Tibial artery (tissue), 4 donors: ENCODE measurements at places on chromosomes 12 and 14.

DNA sequence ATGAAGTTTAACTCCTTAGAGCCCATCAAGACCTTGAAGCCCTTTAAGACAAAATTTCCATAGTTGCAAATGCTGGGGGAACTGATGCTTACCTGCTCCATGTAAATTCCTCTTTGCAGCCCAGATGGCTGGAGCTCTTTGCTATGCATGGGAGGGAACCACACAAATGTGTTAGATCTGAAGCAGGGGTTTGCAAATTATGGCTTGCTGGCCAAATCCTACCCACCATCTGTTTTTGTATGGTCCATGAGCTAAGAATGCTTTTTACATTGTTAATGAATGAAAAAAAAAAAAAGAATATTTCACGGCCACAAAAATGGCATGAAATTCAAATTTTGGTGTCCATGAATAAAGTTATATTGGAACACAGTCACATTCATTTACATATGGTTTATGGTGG is 74.6 kb downstream of the GCH1 start:
- no peak for DNase-seq

GRCh38 chr14:92665661-92666110 is 82.7 kb downstream of the LGMN start:
- DNase-seq: no peak

- DNase-seq: no peak
Observed at GRCh38 chr14:30820674-30821073, 53.7 kb upstream of the COCH start.

DNA sequence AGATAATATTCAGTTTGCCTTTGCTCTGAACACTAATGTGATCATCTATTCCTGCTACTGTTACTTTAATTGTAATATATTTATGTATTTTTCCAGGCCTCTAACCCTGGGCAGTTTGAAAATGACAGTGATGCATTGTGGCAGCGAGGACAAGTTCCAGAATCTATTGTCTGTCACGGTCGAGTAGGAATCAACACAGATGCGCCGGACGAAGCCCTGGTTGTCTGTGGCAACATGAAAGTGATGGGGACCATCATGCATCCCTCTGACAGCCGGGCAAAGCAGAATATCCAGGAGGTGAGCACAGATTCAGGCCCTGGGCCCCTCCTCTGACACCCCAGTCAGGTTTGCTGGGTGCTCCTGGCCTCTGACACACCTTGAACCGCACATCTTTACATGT is 78.5 kb downstream of the MYRFL start:
- no peak for DNase-seq

- DNase-seq: peak; percentile 92
Observed at GRCh38 chr12:124381456-124382296, 86.8 kb downstream of the RFLNA start.

DNA sequence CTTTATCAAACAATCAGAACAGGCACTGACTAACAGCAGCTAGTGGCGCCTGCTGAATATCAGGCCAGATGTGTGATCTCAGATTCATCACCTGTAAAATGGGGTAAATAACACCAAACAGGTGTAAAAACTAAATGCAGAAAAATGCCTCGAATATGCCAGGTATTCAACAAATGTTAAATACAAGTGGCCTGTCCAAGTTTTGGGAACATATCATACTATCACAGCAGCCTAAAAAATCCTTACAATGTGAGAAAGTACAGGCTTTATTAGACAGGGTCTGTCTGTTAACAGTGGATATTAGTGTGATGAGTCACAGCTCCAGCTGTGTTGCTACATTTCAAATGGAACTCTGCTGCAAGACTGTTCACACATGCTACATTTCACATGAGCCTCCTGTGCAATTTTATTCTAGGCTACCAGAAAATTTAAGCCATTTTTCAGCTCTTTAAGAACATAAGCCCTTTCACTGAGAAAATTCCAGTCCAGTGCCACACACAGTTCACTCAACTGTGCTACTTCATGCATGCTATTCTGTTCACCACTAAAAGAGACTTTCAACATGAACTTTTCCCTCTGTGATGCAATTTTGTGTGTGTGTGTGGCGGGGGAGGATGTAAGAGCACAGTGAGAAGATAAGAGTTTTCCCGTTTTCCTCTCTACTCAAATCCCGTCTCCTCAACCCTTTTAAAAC is 56.7 kb downstream of the MSRB3 start:
- DNase-seq: no peak

DNA sequence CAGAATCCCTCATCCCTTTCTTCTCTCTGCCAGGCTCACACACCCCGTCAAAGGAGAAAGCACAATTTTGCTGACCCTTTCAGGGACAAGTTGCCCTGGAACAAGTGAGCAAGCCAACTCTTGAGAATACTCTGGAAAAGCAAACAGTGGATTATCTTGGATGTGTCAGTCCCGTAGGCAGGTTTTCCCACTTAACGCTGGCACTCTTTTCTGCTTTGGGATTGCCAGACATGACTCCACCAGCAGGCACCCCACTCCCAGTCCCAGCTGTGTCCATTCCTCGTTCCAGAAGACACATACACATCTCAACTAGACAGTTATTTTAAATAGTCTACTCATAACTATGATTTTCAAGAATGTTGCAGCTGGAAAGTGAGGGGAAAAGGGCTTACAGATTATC is 145.5 kb upstream of the CDKN3 start:
- no peak for DNase-seq

GRCh38 chr12:5784462-5785130 is 160.5 kb downstream of the ANO2 start:
- DNase-seq: no peak

DNA sequence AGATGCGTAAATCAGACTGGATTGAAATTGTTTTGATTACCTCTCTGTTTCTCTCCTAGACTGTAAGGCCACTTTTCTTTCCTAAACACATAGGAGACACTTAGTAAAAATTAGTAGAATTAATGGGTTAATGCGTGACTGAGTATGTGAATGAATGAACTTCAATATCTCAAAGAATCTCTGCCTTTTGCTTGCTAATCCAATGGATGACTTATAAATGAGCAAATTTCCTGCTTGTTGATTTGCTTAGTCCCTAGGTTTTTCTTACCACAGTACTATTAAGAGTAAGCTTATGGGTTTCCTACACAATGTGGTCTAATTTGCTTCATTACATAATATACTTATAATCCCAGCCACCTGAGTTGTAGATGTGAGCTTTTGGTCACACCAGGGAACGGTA is 164.1 kb downstream of the SRGAP1 start:
- no peak for DNase-seq

DNA sequence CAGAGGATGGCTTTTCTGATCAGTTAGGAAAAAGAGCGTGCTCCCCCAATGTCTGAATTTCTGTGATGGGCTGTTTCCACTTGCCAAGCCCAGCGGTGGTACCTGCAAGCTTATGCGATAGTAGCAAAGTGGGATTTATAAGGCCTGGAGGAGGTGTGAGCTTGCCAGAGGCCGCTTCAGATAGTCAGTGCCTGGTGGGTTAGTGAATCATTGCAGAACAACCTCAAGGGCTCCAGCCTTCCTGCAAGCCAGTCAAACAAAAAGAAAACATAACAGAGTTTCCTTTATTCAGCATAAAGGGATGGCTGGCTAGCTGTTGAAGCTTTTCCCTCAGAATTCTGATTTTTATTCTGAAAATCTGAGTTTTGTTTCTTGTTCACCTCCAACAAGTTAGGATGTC is 7.6 kb upstream of the BMP4 start:
- DNase-seq: no peak

DNA sequence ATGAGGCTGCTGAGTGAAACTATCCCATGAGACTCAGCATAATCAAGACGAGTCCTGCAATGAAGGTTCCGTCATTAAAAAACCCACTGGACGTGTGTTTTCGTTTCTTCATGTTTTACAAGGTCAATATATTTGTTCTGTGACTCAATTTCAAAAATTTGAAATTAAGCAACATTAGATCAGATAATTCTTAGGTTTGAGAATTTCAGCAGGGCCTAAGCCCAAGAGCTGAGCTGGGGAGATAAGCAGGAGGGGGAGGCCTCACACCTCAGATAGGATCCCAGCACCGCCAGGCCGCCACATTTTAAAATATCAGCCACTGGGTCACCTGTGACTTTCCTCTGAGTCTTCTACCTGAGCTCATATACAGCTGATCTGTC is 13.3 kb downstream of the STX2 start:
- DNase-seq: no peak

DNA sequence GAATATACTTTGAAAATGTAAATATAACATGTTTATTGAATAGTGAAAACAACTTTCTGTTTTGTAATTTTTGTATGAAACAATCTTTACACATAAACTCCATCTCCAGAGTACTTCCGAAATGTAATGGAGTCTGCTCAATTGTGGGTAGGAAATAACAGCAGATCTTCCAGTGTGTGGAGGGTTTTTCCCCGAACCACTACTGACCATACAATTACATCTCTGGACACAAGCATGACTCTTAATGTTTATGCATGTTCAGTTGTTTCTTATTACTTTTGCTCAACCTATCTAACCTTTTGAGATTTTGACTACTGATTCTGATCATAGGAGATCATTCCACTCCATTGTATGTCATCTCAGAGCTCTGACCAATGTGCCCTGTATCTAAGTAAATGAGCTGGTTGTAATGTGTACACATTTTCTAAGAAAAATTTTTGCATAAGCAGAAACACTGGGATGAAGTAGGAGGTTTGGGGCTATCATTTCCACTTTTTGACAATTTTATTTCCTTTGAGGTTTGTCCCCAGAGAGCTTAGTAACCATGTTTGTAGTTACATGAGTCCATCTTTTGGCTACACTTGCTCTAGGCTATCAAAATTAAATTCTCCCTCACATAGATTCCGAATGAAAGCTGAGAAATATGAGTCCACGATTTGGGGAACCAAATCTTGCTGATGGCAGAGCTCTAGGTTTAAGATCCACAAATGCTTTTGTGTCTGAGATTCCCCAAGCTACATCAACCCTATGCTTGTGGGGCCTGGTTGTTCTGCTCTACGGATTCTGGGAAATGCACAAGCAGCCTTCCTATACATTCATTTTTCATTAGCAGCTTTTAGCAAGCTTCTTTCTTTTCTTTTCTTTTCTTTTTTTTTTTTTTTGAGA is 21.4 kb upstream of the CLEC4D start:
- DNase-seq: no peak

GRCh38 chr12:18747895-18748294 is 10.0 kb downstream of the CAPZA3 start:
- DNase-seq: no peak

DNA sequence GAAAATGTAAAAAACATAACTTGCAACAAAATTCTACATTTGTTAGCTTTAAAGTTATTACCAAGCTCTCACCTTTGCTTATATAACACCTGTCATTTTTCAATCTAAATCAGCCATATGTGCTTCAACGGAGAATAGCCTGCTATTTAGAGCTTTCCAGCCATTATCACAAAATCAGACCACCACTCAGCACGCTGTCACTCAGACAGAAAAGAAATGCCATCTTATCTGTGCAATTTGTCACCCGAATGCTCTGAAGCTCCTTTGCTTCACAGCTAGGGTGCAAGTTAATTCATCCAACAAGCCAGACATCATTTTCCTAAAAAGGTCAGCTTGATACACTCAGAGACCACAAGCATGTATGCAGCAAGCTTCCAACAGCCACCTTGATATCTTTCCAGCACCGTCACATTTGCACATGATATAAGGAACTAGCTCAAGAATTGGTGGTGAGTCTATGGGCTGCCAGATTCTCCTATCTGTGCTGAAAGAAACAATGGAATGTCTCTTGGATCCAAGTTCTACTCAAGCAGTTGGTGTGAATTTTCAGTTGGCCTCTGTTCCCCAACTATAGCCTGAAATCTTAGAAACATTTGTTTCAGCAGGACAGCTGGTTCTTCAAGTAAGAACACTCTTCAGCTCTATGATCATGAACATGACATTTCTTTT is 20.0 kb upstream of the IFNG-AS1 start:
- DNase-seq: no peak

DNA sequence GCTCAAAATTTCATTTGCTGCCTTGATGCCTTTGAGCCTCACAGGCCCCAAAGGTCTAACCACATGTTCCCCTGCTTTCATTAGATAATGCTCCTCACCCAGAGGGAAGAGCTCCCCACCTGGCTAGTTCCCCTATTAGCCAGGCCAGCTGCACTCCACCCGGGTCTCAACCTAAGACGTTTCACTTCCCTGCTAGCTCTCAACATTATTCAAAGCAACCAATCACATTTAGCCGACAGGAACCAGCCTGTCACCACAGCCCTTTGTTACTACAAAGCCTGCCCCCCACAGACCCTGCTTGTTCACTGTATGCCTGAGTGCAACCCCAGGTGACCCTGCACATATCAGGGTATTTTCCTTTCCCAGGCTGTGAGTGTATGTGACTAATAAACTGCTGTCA is 78.6 kb downstream of the SLC15A5 start:
- DNase-seq: no peak

GRCh38 chr12:92237762-92238523 is 92.3 kb upstream of the BTG1 start:
- no peak for DNase-seq

GRCh38 chr14:60323199-60323896 is 74.3 kb downstream of the PPM1A start:
- DNase-seq: no peak

DNA sequence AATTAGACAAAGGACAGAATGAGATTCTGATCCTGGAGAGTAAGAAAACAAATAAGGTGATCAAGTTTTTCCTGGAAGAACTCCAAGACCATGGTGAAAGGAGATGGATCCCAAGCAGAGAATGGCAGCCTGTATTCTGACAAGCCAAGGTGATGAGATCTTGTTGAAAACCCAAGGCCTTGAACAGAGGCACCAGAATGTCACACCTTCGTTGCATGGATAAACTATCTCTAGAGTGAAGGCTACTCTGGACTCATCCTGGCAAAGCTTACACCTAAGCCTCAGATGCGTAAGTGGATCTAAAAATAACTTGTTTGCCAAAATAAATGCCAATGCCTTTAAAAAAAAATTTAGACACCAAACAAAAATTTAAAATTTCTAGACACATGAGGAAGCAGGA is 605.9 kb downstream of the ETNK1 start:
- DNase-seq: no peak

DNA sequence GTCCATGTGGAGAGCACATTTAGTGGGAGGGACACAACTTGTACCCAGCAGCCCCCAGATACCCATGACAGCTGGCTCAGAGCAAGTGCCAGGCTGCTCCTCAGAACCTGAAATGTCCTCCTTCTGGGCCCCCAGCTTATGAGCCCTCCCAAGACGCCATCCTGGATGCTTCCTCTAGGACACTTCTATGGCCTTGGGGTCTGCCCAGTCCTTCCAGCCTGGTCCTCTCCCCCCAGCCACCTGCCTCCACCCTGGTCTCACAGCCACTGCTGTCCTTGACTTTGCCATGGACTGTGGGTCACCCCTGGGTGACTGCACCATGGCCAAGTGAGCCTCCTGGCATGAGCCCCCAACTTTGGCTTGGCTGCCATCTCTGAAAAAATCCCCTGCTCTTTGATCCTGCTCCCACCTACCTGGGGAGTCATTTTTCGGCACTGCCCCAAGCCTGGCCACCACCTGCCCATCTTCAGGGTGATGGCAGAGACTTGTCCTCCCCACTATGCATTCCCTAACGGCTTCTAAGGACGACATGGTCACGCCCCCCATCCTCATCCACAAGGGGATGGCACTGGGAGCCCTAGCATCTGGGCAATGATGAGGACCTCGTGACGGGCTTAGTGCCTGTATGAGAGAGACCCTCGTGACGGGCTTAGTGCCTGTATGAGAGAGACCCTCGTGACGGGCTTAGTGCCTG is 323.7 kb downstream of the TMEM121 start:
- DNase-seq: no peak

GRCh38 chr14:58872061-58872460 is 234.3 kb downstream of the DACT1 start:
- DNase-seq: no peak
